ENCODE measurements at places on chromosomes 5 and 9. TPM values are rescaled to one million over a fixed set of nuclear protein-coding genes. Genes with fewer than 3 reads are reported as not detected.

RORB gene
- 1.0 TPM for total RNA-seq

DNA sequence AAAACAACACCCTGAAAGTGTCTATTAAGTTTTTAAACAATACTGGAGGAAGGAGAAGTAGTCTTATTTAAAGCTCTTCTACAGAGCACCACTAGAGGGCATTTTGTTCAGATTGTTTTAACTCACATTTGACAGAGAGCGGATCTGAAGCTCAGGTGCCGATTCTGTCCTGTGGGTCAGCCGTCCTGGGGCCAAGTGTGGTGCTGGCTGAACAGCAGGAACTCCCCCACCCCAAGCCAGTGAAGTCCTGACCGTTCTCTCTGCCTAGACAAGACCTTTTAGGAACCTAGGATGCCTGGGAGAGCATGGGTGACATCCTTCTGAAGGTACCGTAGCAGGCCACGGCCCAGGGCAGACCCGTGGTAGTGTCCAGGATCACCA is 3.9 kb downstream of the EXOC3 start:
- no peak for DNase-seq

GRCh38 chr5:173626505-173626820 is 10.0 kb upstream of the BOD1 start:
- DNase-seq = no peak

DNA sequence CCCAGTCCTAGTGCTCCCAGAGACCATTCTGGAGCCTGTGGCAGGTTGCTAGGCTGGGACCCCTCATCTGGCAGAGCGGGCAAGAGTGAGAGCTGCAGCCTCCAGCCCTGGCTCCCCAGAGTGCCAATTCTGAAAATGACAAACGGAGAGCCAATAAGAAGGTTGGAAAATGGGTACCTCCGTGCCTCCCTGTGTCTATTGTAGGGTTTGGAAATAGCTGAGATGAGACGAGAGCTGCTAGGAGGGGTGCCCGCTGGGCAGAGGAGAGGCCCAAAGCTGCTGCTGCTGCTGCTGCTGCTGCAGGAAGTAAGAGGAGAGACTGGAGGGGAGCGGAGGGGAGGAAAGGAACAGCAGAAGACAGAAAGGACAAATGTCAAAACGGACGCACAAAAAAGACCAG is 36.0 kb upstream of the FUBP3 start:
- DNase-seq = no peak

- DNase-seq = peak; percentile 79
Measured at GRCh38 chr9:122099271-122099869, 6.3 kb upstream of the TTLL11 start.

GRCh38 chr5:155389498-155389897 is 375.9 kb downstream of the KIF4B start:
- no peak for DNase-seq

GRCh38 chr9:89786655-89787054 is 181.8 kb downstream of the GADD45G start:
- DNase-seq = no peak

All from thyroid gland (tissue), 4 donors.